ENCODE measurements at places on chromosomes 2 and 18. TPM values are rescaled to one million over a fixed set of nuclear protein-coding genes. Genes with fewer than 3 reads are reported as not detected.

DNA sequence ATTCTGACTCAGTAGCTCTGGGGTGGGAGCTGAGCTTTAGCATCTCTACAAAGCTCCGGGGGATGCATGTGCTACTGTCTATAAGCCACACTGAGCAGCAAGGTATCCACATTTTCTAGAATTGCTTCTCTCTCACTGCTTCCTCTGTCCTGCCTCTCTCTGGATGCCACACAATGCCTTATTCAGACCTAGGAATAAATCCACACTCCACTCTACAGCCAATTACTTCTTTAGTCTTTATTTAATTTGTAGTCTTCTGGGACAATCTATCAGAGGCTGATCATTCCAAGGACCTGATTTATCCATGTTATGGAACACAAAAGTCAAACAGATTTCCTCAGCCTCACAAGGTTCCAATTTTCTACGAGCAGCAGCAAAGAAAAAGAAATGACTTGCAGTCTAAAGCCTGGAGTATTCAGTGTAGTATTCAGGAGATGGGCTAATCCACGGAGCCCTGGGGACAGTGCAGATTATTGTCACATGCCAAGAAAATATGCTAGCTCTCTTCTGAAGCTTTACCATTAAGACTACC is 4.4 kb downstream of the BCL2 start:
- no peak for DNase-seq
- no peak overlapping the region for H3K4me3 ChIP-seq
- no peak overlapping the region for H3K27ac ChIP-seq
- no peaks in the 10 kb centered on the region for H3K27me3 ChIP-seq

Gene MARS2
- 8.2 TPM for total RNA-seq

DNA sequence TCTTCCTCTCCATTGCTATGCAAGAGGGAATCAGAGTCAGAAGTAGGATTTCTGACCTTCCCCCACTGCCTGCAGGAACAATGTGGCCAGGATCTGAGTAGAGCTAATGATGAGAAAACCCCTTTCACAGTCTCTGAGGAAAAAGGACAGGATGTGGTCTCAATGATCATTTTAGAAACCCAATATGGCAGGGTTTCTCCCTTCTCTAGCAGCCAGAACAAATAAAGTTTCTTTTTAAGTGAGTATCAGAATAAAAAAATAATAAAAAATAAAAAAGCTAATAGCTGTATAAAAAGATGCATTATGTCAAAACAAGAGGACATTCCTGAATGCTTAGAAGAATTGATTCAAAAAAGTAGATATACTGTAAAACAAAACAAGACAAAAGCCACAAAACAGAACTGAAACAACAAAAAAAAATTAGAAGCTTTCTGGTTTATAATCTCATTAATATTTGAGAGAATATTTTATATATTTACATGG is 1124.9 kb upstream of the ZEB2 start:
- no peak overlapping the region for H3K27ac ChIP-seq
- H3K4me3 ChIP-seq, result no peak overlapping the region
- no peaks in the 10 kb centered on the region for H3K36me3 ChIP-seq
- H3K4me1 ChIP-seq, result no peaks in the 10 kb centered on the region
- no peak for DNase-seq

DNA sequence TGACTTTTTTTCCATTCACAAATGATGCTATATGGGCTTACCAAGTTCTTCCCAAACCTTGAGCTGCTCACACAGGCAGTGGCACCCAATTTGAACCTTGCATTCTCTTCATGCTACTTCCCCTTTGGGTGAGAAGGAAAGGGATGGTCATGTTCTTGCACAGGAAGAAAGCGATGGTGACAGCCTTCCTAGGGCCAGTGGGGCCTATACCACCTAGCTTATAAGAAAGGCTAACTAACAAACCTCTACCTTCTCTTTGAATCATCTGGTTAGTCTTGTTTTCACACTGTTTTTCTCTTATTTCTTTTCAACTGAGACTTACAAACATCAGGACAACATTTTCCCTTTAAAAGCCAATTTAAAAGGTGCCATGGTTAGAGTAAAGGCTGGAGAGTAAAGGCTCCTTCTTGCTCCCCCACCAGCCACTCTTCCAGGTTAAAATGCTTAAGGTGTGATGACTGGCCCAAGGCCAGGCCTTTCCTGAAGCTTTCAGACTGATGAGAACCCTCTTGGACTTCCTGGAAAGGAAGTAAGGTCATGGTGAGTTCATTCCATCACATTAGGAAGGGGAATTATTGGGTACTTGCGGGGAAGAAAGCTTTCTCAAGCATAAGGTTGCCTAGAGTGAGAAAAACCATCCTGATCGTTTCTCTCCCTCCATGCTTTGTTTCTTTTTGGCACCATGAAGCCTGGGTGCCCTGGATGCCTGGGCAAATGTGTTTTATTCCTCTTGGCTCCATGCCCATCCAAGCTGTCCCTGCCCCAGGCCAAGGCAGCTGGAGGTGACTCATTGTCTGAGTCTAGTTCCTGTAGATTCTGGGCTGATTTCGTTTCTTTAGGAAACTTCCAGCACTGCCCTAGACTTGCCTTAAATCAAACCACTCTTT is 41.4 kb upstream of the ITGB6 start:
- DNase-seq, result peak; percentile 31
- peak overlapping the region; percentile 84 for H3K27ac ChIP-seq
- H3K36me3 ChIP-seq, result no peaks in the 10 kb centered on the region
- H3K27me3 ChIP-seq, result no peaks in the 10 kb centered on the region
- H3K4me1 ChIP-seq, result peaks cover 91% of the 10 kb centered on the region

Gene PKP4
- total RNA-seq, result 32.1 TPM

GRCh38 chr2:47043142-47043890 is 111.8 kb downstream of the STPG4 start:
- H3K4me1 ChIP-seq, result peaks cover 69% of the 10 kb centered on the region
- H3K27ac ChIP-seq, result peak overlapping the region; percentile 91
- no peaks in the 10 kb centered on the region for H3K27me3 ChIP-seq
- no peaks in the 10 kb centered on the region for H3K36me3 ChIP-seq

GRCh38 chr18:7729868-7730267 is 162.8 kb downstream of the PTPRM start:
- H3K4me1 ChIP-seq, result peaks cover 28% of the 10 kb centered on the region
- H3K36me3 ChIP-seq, result no peaks in the 10 kb centered on the region
- H3K27ac ChIP-seq, result no peak overlapping the region
- H3K27me3 ChIP-seq, result no peaks in the 10 kb centered on the region
- DNase-seq, result no peak
- no peak overlapping the region for H3K4me3 ChIP-seq

GRCh38 chr18:76231402-76231801 is 263.6 kb downstream of the ZNF516 start:
- H3K27ac ChIP-seq, result no peak overlapping the region
- no peaks in the 10 kb centered on the region for H3K27me3 ChIP-seq
- H3K4me3 ChIP-seq, result no peak overlapping the region
- H3K36me3 ChIP-seq, result no peaks in the 10 kb centered on the region
- DNase-seq, result no peak

Gene STPG4
- not detected for total RNA-seq

GRCh38 chr2:86176597-86176996 is 18.7 kb downstream of the IMMT start:
- peak overlapping the region; percentile 44 for H3K27ac ChIP-seq
- H3K36me3 ChIP-seq, result peaks cover 45% of the 10 kb centered on the region
- H3K4me3 ChIP-seq, result no peak overlapping the region
- peaks cover 33% of the 10 kb centered on the region for H3K4me1 ChIP-seq

DNA sequence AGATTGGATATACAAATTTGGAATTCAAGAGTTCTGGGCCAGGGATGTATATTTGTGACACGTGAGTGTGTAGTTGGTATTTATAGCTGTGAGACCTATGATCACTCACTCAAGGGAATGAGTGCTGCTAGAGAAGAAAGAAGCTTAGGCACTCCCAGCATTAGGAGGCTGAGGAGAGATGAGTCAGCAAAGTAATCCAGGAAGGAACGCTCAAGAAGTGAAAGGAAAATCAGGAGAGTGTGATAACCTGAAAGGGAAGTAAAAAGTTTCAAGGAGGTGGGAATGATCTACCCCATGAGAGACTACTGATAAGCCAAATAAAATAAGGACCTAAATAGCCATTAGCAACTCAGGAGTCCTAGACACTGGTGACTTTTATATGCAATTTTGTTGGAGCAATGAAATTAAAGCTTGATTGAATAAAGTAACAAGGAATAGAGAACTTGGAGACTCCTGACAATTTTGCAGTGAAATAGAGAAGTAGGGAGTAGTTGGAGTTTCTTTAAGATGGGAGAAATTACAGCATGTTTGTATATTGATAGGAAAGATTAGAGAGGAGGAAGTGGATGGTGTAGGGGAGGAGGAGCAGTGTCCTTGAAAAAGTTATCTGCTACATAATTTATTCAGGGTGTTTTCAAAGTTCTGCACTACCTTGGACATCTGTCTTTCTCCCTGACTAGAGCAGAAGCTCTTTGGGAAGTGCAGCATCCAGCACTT is 89.9 kb downstream of the UBE2E3 start:
- H3K27ac ChIP-seq, result no peak overlapping the region
- no peak overlapping the region for H3K4me3 ChIP-seq
- no peaks in the 10 kb centered on the region for H3K27me3 ChIP-seq
- H3K36me3 ChIP-seq, result no peaks in the 10 kb centered on the region

- H3K27ac ChIP-seq, result no peak overlapping the region
- H3K4me3 ChIP-seq, result no peak overlapping the region
- H3K36me3 ChIP-seq, result no peaks in the 10 kb centered on the region
- peaks cover 3% of the 10 kb centered on the region for H3K27me3 ChIP-seq
- H3K4me1 ChIP-seq, result no peaks in the 10 kb centered on the region
Observed at GRCh38 chr18:79556829-79557585, 122.6 kb upstream of the CTDP1 start.

DNA sequence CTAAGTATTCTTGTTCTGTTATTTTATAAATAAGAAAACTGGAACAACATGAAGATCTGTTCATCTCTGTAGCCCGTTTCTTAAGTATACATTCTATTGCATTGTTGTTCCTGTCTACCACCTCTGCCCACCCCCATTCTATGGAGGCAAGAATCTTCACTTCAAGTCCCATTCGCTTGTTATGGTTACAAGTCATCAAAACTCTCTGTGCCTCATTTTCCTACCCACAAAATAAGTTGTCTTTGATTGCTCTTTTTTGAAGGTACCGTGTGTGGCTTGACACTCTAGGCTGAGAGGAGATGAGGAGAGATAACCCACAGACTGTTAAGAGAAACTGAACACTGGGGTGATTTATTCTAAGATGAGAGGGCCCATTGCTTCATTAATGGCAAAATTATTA is 2.9 kb upstream of the EVA1A start:
- H3K36me3 ChIP-seq, result no peaks in the 10 kb centered on the region
- peaks cover 3% of the 10 kb centered on the region for H3K4me1 ChIP-seq
- no peak overlapping the region for H3K27ac ChIP-seq
- H3K4me3 ChIP-seq, result no peak overlapping the region

GRCh38 chr2:194587739-194588270 is 1069.2 kb upstream of the SLC39A10 start:
- H3K27me3 ChIP-seq, result no peaks in the 10 kb centered on the region
- DNase-seq, result no peak
- no peak overlapping the region for H3K27ac ChIP-seq
- no peaks in the 10 kb centered on the region for H3K36me3 ChIP-seq
- no peaks in the 10 kb centered on the region for H3K4me1 ChIP-seq

GRCh38 chr2:48567671-48568070 is 37.7 kb downstream of the STON1 start:
- H3K27me3 ChIP-seq, result no peaks in the 10 kb centered on the region
- no peaks in the 10 kb centered on the region for H3K36me3 ChIP-seq
- H3K27ac ChIP-seq, result no peak overlapping the region
- no peak overlapping the region for H3K4me3 ChIP-seq

GRCh38 chr2:144224472-144224871 is 295.4 kb downstream of the ZEB2 start:
- peaks cover 15% of the 10 kb centered on the region for H3K4me1 ChIP-seq
- H3K27me3 ChIP-seq, result no peaks in the 10 kb centered on the region
- DNase-seq, result no peak
- H3K27ac ChIP-seq, result no peak overlapping the region
- no peak overlapping the region for H3K4me3 ChIP-seq

GRCh38 chr2:43104763-43105162 is 121.6 kb downstream of the ZFP36L2 start:
- no peak overlapping the region for H3K4me3 ChIP-seq
- H3K36me3 ChIP-seq, result no peaks in the 10 kb centered on the region
- no peak overlapping the region for H3K27ac ChIP-seq
- DNase-seq, result no peak
- H3K4me1 ChIP-seq, result peaks cover 24% of the 10 kb centered on the region

Gene TCF7L1
- 3.9 TPM for total RNA-seq

GRCh38 chr18:79928563-79928960 is 22.9 kb downstream of the SLC66A2 start:
- no peak for DNase-seq
- H3K27me3 ChIP-seq, result no peaks in the 10 kb centered on the region
- peaks cover 49% of the 10 kb centered on the region for H3K4me1 ChIP-seq
- H3K4me3 ChIP-seq, result no peak overlapping the region
- no peak overlapping the region for H3K27ac ChIP-seq

Gene PPP1R1C
- total RNA-seq, result not detected

Gene CCDC150
- total RNA-seq, result not detected

DNA sequence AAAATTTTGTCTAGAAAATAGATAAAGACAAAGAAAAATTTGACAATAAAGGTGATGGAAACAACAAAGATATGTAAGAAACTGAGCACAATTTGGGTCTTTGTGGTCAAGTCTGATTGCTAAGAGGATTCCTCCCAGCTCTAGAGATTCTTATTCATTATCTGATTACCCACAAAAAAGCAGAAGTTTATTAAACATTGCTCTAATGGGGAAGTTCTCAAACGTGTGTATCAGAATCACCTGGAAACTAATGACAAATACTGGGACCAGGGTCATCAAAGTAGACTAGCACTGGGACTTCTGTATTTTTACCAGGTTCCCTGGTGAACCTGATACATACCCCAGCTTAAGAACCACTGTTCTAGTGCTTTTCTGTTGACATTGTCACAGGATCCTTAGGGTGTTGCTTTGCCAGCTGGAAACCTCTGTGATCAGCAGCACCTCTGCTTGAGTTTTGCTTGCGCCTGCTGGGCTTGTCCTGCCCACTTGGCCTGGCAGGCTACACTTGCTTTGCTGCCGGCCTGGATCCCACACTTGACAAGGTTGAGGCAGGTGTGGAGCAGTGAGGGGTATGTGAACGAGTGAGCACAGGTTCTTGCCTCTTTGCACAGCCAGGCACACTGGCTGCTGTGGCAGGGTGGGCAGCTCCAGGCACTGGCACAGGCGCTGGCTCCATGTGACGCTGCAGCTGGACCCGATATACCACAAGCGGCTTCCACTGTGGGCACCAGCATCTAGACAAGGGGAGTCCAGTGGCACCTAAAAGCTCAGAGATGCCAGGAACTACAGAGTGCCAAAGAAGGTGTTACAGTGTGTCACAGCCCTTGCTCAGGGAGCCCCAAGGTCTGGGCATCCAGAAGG is 6.2 kb upstream of the GORASP2 start:
- H3K36me3 ChIP-seq, result no peaks in the 10 kb centered on the region
- no peak for DNase-seq
- H3K4me3 ChIP-seq, result no peak overlapping the region
- no peaks in the 10 kb centered on the region for H3K4me1 ChIP-seq

GRCh38 chr2:105809723-105810122 is 65.0 kb downstream of the NCK2 start:
- H3K27ac ChIP-seq, result no peak overlapping the region
- H3K4me3 ChIP-seq, result no peak overlapping the region
- no peak for DNase-seq
- no peaks in the 10 kb centered on the region for H3K27me3 ChIP-seq
- no peaks in the 10 kb centered on the region for H3K36me3 ChIP-seq
- peaks cover 44% of the 10 kb centered on the region for H3K4me1 ChIP-seq

GRCh38 chr2:8740136-8740535 is 58.3 kb downstream of the ID2 start:
- H3K27me3 ChIP-seq, result no peaks in the 10 kb centered on the region
- peaks cover 33% of the 10 kb centered on the region for H3K36me3 ChIP-seq
- no peak for DNase-seq
- H3K4me3 ChIP-seq, result no peak overlapping the region
